ENCODE measurements at places on chromosomes 6 and 20. TPM values are rescaled to one million over a fixed set of nuclear protein-coding genes. Genes with fewer than 3 reads are reported as not detected.

DNA sequence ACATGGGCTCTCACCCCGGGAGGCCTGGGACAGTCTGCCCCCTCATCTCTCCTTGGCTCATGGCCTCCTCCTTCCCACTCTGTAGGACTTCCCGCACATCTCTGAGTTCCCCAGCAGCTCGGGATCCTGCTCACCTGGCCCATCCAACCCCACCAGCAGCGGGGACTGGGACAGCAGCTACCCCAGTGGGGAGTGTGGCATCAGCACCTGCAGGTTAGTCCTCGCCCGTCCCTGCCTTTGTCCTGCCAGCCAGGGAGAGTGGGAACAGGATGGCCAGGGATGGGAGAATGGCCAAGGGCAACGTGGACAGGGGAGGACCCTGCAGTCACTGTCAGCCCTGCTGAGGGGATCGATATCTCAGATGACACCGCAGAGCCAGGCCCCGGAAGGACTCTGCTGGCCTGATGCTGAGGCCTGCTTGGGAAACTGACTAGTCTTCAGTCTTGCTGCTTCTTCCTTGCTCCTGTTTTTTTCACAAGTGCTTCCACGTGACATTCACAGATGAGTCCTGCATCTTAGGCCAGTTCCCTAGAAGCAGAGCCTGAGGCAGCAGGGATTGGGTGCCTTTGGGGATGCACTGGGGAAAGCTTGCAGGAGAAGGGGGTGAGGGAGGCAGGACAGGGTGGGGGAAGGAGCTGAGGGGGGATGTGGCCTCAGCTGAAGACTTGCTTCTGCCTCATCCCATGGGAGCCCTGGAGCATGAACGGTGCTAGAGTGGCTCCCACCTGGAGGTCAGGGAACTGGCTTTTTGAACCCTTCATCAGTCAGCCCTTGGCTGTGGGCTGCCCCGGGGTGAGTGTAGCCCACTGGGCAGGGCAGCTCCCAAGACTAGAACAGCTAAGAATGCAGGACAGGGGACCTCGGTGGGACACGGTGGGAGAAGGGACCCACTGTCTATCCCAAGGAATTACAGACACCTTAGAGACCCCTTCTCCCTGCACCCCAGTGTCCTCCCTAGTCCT lies 120.1 kb downstream of the JPH2 start:
- H3K4me3 ChIP-seq = no peak overlapping the region
- DNase-seq = no peak
- no peak overlapping the region for H3K27ac ChIP-seq
- H3K4me1 ChIP-seq = peaks cover 38% of the 10 kb centered on the region

DNA sequence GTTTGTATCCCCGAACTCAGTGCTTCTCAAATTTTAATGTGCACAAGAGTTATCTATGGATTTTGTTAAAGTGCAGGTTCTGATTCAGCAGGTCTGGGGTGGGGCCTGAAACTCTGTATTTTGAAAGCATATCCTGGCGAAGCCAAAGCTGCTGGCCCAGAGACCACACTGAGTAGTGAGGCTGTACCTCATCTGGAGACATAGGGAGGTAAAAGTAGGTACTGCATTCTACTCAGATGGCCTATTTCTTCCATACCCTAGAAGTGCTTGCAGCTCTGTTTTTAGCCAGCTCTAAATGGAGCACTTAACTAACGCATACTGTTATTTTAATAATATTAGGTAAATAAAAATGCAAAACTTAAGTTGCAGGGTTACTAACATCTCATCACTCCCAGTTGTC lies 241.6 kb upstream of the PRND start:
- no peak overlapping the region for H3K27ac ChIP-seq
- no peaks in the 10 kb centered on the region for H3K4me1 ChIP-seq
- H3K27me3 ChIP-seq = no peaks in the 10 kb centered on the region
- no peak for DNase-seq

The KIAA1755 gene
- not detected for total RNA-seq

The VWA7 gene
- 1.4 TPM for total RNA-seq
